NCI-H510A (cell line): ENCODE measurements at places on chromosomes 7 and 10.
A peak's percentile ranks its signal among the peaks of the same experiment; 100 is the strongest.

- DNase-seq: no peak
Measured at GRCh38 chr10:12490963-12491362, 141.6 kb downstream of the CAMK1D start.

GRCh38 chr10:115171392-115171960 lies 78.3 kb downstream of the ATRNL1 start:
- no peak for DNase-seq

DNA sequence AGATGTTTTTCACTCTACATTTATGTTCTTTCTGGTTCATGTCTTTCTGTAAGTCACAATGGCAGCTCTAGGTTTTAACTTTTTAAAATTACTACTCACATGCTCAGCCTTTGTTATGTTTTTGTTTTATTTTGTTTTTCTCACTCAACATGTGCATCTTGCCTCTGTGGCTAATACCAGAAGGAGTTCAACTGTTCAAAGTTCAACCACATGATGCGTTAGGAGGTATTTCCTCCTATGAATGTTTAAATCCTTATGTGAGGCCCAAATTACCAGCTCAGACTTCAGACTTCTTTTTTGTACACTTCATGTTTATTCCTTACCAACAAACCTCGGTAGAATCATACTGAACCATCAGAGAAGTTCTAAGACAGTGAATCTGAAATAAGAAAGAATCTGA lies 151.6 kb downstream of the MALRD1 start:
- DNase-seq: no peak

DNA sequence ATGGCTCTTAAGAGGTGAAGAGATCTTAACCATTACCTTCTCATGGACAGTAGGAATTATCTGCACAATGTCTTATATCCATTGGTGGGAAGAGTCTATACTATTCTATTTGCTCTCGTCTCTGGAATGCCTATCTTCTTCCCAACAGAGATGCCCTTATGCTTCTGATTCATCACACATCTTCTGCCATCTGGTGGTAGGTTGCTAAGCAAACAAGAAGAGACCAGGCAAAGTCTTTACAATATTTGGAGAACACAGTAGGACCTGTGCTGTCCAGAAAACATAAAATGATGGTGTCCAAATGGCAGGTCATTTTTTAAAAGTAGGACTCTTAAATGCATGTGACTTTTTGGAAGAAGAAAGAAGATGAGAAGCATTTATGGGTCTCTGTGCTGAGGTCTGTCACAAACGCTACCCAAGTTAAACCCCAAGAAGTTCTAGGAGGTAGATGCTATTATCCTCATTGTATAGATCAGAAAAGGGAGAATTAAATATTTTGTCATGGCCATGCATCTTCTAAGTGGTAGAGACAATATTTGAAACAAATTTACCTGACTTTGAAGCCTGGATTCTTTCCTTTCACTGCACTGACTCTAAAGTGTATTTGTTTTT lies 67.8 kb upstream of the NXPH1 start:
- no peak for DNase-seq

GRCh38 chr10:15439341-15439842 lies 68.3 kb upstream of the FAM171A1 start:
- no peak for DNase-seq

GRCh38 chr7:127993317-127993716 lies 37.9 kb downstream of the LRRC4 start:
- DNase-seq: no peak

DNA sequence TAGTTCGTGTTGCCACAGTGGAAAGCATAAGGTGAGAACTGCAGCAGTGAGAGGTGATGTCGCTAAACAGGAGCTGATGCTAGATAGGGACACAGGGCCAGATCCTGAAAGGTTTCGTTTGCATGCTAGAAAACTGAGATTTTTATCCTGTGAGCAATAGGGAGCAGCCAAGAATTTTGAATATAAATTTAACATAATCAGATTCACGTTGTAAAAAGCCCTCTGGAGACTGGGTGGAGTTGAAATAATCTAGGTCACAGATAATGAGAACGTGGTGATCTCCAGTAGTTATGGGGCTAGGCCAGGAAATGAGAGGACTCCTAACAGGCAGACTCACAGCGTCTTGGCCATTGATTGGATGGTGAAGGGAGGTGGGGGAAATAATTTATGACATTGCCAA lies 92.1 kb upstream of the IMMP2L start:
- no peak for DNase-seq

DNA sequence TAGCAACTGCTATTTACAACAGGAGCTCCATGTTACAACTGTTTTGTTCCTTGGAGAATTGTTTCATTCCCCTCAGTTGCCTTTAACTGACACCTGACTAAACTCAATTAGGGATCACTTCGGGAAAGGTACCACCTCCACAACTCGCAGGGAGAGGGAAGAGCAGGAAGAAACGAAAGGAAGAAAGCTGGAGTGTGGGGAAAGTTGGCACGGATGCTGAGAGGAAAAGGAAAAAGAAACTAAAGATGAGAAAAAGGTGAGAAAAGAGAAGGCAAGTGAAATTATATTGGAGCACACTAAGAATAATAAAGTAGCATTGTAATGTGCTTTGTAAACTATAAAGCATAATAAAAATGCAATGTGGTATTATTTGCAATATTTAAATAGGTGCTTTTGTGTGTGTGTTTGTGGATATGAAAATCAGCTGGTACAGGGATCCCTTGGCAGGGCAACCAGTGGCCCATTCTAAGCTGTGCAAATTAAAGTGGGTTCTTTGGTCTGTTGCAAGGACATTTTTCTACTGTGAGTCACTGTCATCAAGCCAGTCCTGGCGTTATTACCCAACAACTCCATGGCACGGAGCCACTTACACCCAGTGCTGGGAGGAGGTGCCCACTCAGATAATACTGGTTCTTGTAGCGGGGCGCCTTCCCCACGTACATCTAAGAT lies 45.9 kb downstream of the HIPK2 start:
- no peak for DNase-seq

- no peak for DNase-seq
Measured at GRCh38 chr7:45416846-45417245, 157.3 kb upstream of the ADCY1 start.

GRCh38 chr10:74500816-74501215 lies 325.6 kb upstream of the KAT6B start:
- no peak for DNase-seq

GRCh38 chr10:11975795-11976194 lies 66.8 kb downstream of the UPF2 start:
- DNase-seq: no peak

DNA sequence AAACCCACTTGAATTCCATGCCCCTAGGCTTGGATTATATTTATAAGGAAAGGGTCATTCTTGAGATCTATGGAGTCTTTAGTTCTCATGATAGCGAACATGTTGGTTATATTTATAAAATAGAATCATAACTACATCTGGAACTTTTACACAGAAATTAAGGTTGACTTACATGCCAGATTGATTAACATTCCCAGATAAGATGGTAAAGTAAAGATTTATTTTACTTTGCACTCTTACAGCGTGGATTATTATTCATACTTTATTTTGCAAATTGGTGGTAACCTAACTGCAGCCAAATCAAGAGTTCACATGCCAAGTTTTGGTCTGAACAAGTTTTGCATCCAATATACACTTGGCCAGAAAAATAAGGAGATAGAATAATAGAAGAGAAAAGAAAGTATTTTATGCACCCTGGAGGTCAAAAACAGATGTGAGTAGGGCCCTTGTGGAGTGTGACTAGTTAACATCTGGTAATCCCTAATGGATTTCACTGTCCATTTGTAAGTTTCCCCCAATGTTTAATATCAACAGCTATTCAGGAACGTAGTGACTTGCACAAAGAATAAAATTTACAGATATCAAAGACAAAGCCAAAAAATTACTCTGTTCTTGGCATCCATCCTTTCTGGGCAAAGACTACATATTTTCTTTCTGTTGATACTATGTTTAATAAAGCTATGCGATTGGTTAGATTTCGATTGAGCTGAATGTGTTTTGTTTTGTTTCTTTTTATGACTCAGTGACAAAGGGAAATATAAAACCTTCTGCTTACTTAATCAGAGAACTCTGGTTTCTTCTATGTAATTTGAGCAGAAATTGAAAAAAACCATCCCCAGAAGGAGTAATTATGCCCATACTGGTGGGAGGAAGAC lies 10.1 kb upstream of the TMEM26 start:
- DNase-seq: no peak

- peak; percentile 57 for DNase-seq
Measured at GRCh38 chr7:155003092-155003375, at the start of gene PAXIP1. Gene PAXIP1, minus strand, starts transcription at chr7:155003124. Its CDS starts 195 bp downstream, at chr7:155002929.

- no peak for DNase-seq
Measured at GRCh38 chr10:58385784-58386112, 538 bp downstream of the TFAM start.

DNA sequence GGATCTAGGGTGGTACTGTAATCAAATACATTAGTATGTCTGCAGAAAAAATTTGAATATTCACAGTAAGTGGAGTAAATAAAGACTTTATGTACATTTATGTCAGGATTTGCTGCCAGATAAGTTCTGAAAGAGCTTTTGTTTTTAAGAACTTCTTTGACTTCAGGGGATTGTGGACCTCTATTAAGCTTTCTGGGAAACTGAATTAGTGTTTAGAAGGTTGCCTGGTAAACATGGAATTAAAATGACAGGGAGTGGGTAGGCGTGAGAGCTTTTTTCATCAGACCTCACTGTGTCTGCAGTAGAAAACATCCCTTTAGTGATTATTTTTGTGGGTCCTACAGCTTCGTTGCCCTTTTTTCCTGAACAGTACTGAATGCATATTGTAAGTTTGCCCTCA lies 15.7 kb downstream of the SDHAF3 start:
- DNase-seq: no peak

- DNase-seq: no peak
Measured at GRCh38 chr7:2979951-2980350, 63.7 kb downstream of the CARD11 start.

DNA sequence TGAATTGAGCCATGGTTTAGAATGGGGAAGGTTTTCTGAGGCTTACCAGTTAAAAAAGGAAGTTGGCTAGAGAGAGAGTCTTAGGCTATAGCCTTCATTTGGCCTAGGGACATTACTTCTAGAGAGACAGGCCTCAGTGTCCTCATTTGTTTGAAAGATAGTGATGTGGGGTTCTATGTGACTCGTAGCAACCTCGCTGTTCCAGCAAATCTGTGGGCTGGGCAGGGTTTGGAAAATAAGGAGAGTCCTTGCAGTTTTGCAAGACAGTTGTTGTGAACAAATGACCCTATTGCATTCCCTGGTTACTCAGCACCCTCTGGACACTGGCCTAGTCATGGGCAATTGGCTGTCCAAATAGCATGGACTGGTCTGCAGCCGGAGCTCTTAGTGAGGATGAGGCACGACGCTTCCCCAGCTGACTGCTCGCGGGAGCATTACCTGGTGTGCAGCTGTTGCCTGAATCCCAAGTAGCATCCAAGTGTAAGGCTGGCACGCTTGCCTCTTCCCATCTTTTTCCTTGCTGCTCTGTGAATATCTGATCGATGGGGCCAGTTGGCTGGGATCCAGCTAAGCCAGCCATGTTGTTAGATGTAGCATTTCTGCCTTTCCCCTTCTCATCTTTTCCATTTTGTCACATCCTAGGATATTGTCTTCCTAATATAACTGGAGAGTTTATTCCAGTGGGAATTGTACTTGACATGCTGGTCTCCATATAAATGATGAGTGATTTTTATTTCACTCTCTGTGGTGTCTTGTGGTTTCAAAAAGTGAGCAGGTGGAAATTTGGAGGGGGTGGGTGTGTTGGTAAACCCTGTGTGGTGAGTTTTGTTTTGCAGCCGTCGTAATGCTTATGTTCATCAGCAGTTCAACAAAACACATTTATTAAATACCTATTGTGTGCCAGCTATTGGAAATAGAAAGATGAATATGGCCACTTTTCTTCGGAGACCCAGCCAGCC lies 99.8 kb downstream of the SND1 start:
- DNase-seq: no peak

- DNase-seq: no peak
Measured at GRCh38 chr7:142646386-142647140, 102.7 kb upstream of the PRSS1 start.

- no peak for DNase-seq
Measured at GRCh38 chr7:69438584-69439412, 159.5 kb upstream of the AUTS2 start.

- no peak for DNase-seq
Measured at GRCh38 chr7:101087334-101088068, 2.2 kb downstream of the TRIM56 start.

DNA sequence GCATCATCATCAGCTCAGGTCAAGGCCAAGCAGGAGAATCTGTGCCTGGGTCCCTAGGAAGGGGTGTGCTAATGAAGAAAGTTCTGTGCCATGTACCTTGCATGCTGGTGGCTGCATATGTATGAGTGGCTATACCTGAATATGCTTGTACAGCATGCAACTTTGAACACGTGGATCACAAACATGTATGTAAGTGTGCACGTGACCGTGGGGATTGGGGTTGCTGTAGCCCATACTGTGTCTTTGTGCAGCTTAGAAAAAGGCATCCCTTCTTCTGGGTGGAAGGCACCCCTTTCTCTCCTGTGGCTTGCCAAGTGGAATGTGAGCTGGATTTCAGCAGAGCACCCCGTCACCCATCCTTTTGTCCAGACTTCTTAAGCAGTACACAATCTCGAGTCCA lies 13.8 kb downstream of the EMX2 start:
- no peak for DNase-seq

DNA sequence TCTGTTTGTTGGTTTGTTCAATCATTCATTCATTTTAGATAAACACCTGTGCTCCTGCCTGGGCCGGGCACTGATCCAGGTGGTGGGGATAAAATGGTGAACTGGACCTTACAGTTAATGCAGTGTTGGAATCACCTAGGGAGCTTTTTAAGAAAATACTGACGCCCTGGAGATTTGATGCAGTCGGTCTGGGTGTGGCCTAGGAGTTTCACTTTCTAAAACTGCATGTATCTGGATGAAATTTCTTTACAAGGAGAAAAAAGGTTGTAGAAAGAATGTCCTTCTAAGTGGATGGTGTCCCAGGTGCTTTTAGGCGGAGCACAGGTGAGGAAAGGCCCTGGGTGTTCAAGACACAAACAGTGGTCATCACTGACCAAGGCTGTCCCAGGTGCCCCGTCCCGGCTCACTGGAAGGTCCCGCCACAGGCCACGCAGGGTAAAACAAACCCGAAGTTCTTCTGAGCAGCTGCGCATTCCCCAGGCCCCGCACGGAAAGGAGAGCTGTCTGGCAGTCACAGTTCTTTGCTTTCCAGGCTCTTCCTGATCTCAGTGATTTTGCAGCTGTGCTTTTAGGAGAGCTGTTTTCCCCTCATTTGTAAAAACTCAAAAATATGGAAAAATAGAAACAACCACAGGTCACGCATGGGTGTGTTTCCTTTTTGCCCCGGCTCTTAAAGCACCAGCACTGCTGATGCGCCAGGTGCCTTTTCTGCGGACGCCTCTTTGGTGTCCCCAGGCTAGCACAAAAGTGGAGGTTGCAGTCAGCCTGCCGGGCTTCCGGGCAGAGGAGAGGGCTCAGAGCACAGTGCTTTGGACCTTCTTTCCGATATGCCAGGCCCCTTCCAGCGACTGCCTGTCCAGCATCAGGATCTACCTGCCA lies 161.9 kb downstream of the GRK5 start:
- no peak for DNase-seq

GRCh38 chr7:28800150-28800549 lies 158.0 kb downstream of the TRIL start:
- DNase-seq: no peak
